ENCODE measurements at places on chromosomes 6 and 20. TPM values are rescaled to one million over a fixed set of nuclear protein-coding genes. Genes with fewer than 3 reads are reported as not detected.
A peak's percentile ranks its signal among the peaks of the same experiment; 100 is the strongest.

The PARD6B gene
- 31.0 TPM for total RNA-seq

DNA sequence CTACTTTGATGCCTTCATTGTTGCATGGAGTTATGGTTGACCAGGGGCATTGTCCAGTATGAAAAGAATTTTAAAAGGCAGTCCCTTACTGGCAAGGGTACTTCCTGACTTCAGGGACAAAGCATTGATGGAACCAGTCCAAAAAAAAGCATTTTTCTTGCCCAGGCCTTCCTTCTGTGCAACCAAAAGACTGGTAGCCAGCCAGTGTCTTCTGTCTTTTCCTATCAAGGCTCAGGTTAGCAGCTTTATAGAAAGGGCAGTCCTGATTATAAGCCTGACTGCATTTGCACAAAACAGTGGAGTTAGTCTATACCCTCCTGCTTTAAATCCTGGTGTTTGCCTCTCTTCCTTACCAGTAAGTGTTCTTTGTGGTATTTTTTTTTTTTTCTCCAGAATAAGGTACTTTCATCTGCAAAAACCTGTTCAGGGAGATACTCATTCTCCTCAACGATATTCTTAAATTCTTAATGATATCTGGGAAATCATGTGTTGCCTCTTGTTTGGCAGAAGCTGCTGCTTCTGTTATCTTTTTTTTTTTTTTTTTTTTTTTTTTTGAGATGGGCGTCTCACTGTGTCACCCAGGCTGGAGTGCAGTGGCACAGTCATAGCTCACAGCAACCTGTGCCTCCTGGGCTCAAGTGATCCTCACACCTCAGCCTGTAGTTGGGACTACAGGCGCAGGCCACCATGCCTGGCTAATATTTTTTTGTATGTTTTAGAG lies 33.9 kb downstream of the SCAF8 start:
- peak; percentile 85 for DNase-seq

The CCN6 gene
- total RNA-seq = not detected

DNA sequence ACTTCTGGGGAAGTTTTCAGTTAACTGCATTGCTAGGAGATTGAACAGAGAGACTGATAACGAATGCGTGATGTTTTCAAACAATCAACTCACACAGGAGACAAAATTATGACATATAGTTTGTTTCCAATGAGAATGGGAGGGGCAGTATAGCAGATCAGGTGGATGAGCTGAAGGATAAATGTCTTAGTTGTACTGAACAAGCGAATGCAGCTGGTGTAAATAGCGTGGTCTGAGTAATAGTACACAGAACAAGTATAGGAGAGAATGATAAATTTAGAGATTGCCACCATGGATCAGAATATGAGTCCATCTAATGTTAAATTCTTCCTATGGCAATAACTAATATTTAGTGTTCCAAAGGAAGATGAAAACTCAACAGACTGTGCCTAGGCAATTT lies 858.6 kb downstream of the EYS start:
- no peak for DNase-seq

GRCh38 chr6:32974016-32974333 lies 5.6 kb downstream of the BRD2 start:
- peak; percentile 60 for DNase-seq
